Caudate nucleus (tissue), 63 donors: ENCODE measurements at places on chromosomes 3 and 15.

DNA sequence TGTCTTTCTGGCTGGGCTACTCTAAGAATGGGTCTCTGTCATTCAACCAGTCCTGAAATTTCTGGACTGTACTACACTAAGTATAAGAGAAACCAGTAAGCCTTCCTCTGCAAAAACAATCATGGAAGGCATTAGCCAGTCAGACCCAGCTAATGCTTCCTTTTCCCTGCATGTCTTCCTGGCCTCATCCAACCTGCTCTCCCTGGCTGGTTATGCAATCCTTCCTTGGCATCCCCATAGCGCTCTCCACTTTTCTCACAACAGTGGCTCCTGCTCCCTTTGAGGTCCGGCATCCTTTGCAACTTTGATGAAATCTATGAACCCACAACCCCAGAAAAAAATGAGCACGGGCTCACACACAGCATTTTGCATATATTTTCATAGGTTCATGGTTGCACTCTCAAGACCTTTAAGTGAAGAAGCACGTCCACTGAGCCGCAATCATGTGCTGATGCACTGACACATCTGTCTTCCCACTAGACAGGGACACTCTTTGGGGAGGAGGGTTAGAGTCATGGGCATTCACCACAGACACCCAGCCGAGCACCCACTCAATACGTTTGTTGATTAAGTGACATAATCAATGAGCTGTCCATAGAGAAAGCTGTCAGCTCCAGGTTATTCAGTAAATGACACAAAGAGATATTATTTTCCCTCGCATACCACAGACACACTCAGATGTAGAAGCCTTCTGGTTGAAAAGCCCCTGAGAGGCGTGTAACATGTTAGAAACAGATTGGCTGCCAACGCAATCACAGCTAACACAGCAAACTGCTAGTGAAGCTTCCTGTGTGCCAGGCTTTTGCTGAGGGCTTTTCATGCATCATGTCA is 66.7 kb downstream of the PLD1 start:
- DNase-seq, result no peak

GRCh38 chr3:82558081-82558480 is 796.6 kb upstream of the GBE1 start:
- no peak for DNase-seq

- DNase-seq, result no peak
Measured at GRCh38 chr15:81006124-81006523, 5.4 kb downstream of the TLNRD1 start.

DNA sequence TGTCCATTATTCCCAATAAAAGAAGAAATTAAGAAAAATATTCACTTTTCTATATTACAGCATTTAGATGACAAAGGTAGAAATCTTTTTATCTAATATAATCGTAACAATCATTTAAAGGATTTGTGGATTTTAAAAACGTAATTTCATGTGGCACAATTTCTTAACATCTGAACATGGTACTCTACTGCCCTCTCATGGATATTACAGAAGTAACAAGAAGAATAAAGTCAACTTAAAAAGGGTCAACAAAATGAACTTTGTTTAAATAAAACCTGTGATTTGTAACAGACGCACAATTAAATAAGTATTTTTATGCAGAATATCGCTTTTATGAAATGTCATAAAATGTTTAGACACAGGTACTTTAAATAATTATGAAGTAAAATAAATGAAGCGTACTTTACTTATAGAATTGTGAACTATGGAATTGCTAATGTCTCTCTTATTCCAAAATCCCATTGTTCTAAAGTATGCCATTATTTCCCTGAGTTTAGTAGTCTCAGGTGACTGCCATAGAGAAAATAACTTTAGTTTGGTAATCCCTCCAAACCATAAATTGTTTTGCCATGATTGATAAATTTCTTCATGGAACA is 366.8 kb upstream of the ZNF385D start:
- no peak for DNase-seq

DNA sequence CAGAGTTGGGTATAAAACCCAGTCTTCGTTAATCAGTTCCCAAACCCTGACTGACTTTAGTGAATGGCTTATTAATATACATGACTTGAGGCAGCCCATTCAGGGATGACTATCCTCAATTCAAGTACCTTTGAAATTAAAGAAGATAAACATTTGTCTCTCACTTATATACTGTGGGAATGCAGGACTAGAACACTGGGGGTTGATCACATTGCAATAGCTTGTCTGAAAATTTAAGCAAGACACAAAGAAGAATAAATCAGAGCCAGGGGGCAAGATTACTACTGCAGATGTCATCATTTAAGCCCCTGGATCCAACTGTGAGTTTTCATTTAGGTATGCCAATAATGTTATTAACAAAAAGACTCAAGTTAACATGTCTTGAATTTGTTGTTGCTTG is 647.7 kb downstream of the ZPLD1 start:
- no peak for DNase-seq
